ENCODE measurements at places on chromosomes 7 and 10.

DNA sequence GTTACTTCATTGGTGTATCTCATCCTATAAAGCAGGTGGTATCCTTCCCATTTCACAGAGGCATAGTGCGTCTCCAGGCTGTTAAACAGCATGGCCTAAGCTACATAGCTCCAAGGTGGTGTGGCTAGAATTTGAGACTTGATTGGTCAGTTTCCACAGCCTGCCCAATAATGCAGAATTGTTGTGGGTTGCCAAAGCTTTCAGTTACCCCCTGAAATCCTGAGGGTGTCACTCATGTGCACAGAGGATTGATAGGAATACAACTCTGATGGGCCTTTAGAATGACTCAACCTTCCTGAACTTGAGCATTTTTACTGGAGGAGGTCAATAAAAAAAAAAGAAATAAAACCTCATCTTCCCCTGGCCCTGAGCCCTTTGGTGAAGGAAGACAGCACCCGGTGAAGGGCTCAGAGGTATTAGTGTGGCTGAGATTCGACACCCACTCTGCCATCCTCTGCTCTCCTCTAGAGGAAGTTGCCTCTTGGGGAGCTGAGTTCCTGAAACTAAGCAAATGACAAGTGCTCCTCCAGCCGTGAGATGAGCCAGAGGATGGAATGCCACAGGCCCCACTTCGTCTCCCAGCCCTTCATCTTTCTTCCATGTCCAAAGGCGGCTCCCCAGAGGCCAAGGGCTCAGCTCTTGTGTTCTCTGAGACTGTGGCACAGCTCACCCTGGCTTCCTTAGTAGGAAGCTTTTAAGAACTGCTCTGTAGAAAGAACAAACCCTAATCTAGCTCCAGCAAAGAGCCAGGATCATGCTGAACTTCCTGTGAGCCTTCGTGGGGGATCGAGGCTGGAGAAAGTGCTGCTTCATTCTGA lies 1.0 kb downstream of the ACSL5 start:
- no peak for DNase-seq

- no peak for DNase-seq
Observed at GRCh38 chr10:95785317-95785716, 29.4 kb downstream of the ENTPD1 start.

GRCh38 chr7:148242294-148242821 lies 348.2 kb upstream of the C7orf33 start:
- DNase-seq = no peak

GRCh38 chr10:100886963-100887362 lies 25.8 kb upstream of the SLF2 start:
- DNase-seq = no peak

GRCh38 chr10:21092683-21093524 lies 195.8 kb upstream of the NEBL start:
- DNase-seq = no peak

DNA sequence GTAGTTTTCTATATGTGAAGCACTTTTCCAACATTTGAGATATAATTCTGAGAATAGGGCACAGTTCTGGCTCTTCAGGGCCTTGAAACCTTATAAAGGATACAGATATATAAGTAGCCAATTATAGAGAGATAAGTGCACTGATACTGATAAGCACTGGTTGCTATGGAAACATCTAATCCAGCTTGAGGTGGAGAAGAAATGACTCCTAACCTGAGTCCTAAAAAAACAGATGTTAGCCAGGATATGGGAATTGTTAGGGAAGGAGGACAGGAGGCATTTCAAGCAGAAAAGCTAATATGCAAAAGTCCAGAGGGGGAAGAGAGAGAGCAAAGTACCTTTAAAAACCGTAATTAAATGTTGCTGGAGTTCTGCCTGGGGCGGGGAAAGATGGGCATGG lies 30.8 kb downstream of the STRIP2 start:
- no peak for DNase-seq

DNA sequence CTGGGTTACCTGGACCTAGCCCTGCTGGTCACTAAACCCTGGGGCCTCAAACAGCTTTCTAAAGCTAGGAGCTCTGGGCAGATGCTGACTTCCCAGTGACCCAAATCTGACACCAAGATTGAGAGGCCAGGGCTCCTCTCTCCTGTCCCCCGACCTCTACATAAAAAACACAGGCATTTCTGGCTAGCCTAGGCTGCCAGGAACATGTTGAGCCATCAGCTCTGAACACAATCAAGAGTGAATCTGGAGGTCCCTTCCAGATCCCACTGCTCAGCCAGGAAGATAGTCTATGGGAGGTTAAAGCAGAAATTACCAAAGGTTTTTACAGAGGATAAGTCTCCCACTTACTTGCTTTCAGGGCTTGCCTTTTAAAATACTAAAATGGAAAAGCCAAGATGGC lies 22.1 kb upstream of the PDE1C start:
- no peak for DNase-seq

DNA sequence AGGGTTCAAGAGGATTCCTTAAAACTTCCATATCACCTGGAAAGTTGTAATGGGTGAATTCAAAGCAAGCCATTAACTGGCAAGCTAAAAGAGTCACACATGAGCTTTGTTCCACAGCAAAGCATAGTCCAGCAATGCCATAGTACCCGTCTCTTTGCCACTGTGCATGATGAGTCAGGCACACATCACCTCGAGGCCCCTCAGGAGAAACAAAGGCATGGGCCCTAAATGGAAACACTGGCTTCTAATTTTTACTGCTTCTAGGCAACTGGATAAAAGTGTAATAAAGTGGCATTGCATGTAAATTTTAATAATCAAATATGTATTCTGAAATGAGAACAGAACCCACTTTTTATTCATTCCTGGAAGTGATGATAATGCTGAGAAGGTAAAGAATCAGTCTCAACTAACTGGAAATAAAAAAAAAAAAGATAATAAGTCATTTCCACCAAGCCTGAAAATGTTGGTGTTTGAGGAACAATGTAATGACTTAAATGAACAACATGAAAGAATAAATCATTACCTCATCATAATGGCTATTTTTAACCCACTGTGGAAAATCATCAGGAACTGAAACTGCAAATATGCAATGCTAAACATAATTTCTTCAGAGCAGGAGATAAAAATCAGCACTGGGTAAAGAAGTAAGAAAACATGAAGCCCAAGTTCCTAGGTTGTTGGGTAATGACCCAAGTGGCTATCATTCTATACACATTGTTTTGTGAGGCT lies 104.9 kb downstream of the CDK6 start:
- DNase-seq = no peak

DNA sequence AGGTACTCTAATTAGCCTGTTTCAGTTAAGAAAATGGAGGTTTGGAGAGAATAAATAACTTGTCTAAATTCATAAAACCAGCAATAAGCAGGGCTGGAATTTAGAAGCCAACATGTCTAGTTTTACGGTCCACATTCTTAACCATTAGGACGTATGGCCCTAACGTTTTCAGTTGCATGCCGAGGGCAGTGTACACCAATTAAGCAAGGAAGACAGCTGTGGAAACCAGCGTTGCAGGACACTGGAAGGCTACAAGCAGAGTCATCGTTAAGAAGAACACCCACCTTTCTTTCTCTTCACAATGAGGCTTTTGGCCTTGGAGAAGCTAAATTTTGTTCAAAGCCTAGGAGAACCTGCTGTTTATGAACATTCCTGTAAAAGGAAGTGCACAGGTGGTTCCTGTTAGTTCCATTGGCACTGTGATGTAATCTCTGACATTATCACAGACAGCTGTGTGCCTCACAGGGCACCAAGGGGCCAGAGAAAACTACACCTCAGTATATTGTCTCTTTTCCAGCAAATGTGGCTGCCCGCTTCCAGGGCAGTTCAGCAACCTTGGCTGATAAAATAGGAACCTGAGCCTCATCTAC lies 21.0 kb downstream of the MPP7 start:
- DNase-seq = no peak

- no peak for DNase-seq
Observed at GRCh38 chr7:141754939-141755338, 9.0 kb upstream of the TAS2R3 start.

DNA sequence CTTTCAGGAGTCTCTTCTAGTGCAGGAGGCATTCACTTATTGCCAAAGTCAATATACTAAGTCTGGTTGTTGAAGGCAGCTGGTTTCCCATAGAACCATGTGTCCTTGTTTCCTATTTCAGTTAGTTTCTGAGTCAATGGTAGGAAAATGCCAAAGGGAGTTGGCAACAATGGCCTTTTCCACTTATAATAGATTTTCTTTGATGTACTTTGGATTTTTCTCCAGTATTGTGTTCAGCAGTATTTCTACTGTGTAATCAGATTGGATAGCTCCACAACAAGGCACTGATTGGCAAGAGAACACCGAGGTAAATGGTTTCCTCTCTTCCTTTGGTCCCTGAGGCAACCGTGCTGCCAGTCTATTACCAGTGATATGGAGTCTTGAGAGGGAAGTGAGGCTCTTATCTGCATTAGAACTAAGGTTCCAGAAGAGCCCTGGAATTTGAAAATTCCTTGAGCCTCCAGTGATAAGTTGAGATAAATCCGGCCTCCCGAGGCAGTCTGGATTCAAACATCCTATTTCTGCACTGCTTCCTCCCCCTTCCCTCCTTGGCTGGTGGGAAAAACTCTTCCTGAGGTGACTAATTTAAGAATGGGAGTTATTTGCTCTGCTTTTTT lies 7.9 kb upstream of the SEPTIN7 start:
- DNase-seq = no peak

GRCh38 chr10:62000037-62000603 lies 98.6 kb downstream of the ARID5B start:
- DNase-seq = no peak

GRCh38 chr7:101678658-101679057 lies 49.6 kb upstream of the MYL10 start:
- DNase-seq = no peak

GRCh38 chr7:54543051-54543488 lies 895 bp downstream of the VSTM2A start:
- DNase-seq = no peak

- no peak for DNase-seq
Observed at GRCh38 chr7:27709137-27710075, 30.6 kb upstream of the TAX1BP1 start.

DNA sequence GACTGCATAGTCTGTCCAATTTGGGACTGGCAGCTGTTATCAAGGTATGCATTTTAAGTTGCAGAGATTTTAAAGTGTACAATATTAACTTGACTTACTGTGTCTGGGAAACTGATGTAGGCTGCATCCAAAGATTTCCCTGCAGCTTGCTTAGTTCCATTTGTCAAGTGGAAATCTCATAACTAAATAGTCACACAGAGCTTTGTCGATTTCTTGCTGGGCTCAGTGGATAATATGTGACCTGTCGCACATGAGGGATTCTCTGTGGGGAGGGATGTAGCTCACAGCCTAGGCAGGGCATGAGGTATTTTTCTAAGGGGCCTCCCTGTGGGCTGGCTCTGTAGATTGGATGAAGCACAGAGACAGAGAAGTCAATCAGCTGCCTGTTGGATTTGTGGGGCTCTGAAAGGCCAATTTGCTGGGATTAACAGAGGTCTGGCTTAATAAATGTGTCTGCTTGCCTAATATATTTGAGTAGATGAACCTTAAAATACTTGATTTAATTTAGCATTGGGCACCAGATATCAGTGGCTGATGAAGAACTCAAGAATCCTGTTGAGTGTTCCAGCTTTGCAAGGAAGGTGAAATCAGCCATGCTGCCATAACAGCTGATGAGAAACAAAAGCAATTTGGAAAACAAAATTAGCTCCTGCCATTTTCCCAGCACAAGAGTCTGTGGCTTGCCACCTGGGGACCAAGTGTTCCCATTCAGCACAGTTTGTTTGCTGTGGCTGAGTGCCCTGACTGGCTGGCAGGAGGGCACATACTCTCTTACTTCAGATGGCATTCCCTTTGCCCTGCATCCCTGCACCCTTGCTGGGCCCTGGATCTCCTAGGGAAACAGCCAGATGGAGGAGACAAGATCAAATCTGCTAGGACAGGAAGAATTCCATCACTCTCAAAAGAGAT lies 598.5 kb downstream of the SORCS3 start:
- no peak for DNase-seq

DNA sequence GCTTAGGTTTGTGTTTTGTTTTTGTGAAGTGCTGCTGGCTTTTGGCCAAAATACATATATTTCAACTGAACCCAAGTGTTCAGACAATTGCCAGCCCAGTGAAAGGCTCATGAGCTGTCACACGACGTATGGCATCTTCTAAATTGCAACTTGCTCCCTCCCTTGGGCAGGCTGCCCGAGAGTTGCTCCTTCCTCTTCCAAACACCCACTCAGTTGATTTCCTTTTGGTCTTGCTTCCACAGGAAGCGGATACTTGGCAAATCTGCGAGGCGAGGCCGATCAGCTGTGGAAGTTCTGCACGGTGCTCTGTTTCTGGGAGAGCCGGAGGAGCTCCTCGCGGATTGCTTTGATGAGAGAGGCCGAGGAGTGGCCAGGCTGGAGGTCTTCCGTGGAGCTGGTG lies 39.6 kb upstream of the ATP6V0A4 start:
- no peak for DNase-seq

DNA sequence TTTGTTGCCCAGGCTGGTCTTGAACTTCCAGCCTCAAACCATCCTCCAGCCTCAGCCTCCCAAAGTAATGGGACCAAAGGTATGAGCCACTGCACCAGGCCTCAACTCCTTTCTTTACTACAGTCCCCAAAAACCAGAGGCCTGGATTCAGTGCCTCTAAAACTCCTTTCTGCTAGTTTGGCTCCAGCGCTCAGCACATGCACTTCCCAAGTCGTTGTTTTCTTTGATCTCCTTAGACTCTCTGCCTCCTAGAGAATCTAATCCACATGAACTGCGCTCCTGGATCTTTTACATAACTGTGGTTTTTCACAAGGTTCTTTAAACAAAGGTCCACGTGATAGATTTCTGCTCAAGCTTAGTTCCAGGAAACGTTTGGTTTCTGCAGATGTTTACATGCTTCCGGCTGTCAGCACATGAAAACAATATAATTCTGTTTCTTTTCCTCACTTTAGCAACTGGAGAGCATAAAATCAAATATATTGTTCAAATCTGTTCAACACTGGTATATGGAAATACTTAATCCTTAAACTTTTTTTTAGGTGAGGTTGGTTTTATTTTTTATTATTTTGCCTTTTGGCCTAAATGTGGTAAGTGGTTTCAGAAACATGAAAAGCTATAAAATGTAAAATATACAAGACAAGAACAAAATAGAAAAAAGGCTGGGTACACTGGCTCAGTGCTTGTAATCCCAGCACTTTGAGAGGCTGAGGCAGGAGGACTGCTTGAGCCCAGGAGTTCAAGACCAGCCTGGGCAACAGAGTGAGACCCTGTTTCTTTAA lies 270.5 kb upstream of the MKLN1 start:
- DNase-seq = no peak

GRCh38 chr10:88082391-88082790 lies 219.0 kb downstream of the PTEN start:
- DNase-seq = no peak

DNA sequence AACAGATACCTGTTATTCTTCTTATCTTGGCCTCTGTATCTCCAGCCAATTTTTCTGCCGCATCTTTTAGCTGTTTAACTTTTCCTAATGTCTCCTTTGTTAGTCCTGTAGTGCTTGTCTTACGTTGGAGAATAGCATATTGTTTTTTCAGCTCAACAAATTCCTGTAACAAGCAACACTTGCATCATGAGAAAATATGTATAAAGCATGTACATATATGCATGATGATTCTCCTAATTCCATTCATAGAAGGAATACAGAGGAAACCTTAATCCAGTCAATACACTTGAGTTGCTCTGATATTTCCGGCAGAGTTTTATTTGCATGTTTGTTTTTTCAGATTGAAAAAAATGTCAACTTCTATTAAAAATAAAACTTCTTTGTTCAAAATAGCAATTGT lies 26.1 kb upstream of the LAMB1 start:
- DNase-seq = no peak
